ENCODE measurements at places on chromosomes 11 and 22.

DNA sequence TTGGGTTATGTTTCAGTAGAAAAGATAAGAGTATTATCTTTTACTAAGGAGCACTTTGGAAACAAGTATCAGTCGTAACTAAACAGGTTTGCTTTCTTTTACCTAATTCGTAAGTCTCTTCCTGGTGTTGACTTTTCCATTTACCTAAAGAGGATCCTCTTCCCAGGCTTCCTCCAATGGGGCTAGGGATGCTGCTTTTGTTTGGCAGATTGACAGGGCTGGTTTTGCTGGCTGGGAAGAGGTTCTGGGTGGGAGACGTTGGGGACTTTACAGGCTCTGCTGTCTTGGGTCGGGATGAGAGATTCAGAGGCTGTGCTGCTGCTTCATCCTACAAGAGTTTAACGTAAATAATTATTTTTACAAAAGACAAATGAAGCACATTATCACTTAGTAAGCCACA lies 306.7 kb downstream of the SOX6 start:
- no peak for DNase-seq

DNA sequence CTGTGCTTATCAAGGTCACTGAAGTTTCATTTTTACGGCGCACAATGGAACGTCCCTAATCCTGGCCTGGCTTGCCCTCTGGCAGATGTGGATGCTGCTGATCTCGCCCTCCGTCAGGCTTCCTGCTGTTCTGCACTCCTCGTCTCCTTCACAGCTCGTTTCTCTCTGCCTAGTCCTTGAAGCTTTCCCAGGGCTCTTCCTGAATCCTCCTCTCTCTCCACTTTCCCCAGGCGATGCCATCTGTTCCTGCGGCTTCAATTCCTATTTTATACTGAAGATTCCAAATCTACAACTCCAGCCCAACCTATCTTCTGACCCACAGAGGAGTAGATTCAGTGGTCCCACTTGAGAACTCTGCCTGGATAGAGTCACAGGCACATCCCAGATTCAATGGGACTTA lies 14.2 kb downstream of the SLC22A8 start:
- no peak for DNase-seq

GRCh38 chr11:126310200-126310991 lies 6.5 kb downstream of the DCPS start:
- peak; percentile 27 for DNase-seq

GRCh38 chr11:124920870-124921609 lies 2.0 kb downstream of the HEPN1 start:
- peak; percentile 60 for DNase-seq

GRCh38 chr22:49418341-49418894 lies 409.3 kb downstream of the BRD1 start:
- no peak for DNase-seq

GRCh38 chr11:120169981-120170698 lies 32.2 kb upstream of the TRIM29 start:
- no peak for DNase-seq

GRCh38 chr11:90795746-90796145 lies 572.9 kb upstream of the CHORDC1 start:
- no peak for DNase-seq

- DNase-seq = no peak
Measured at GRCh38 chr11:110434952-110435779, 5.4 kb downstream of the FDX1 start.

DNA sequence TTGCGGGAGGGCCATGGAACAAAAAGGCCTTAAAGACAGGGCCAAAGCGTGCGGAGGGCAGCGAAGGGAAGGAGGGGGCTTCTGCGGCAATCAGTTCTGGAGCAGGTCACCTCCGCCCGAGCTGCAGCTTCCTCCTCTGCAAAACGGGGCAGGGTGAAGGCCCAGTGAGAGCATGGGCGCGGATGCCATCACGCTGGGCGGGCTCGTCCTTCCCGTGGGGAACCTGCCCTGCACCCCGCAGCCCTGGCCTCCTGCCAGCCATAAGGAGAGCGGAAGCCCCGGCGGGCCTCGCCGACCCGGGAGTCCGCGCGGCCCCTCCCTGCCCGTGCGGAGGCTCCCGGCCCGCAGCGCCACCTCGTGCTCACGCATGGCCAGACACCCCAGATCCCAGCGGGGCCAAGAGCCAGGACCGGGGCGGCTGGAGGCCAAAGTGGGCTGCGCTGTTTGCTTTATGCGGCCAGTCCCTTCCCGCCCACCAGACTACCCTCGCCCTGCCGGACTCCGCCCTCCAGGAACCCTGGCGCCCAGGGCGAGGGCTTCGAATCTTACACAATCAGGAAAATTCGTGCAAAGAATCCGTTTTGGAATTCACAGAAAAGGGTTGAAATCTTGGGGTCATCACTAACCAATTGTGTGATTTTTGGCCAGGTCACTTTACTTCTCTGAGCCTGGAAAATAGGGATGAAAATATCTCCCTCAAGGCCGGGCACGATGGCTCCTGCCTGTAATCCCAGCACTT lies 16.1 kb downstream of the TSKU start:
- peak; percentile 51 for DNase-seq

DNA sequence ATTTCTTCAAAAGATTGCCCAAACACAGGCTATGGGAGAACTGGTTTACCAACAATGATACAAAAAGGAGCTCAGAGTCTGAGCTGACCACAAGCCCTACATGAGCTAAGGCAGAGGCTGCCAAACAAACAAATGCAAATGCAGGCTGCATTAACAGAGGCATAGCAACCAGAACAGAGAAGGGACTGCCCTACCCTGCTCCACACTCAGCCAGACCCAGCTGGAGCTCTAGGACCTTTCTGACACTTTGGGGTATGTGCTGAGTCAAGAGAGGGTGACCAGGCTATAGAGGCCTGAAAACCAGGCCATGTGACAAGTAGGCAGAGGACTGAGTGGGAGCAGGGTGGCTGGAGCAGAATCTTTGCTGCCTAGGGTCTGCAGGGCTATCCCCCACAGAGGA lies 17.8 kb upstream of the P2RY2 start:
- no peak for DNase-seq

DNA sequence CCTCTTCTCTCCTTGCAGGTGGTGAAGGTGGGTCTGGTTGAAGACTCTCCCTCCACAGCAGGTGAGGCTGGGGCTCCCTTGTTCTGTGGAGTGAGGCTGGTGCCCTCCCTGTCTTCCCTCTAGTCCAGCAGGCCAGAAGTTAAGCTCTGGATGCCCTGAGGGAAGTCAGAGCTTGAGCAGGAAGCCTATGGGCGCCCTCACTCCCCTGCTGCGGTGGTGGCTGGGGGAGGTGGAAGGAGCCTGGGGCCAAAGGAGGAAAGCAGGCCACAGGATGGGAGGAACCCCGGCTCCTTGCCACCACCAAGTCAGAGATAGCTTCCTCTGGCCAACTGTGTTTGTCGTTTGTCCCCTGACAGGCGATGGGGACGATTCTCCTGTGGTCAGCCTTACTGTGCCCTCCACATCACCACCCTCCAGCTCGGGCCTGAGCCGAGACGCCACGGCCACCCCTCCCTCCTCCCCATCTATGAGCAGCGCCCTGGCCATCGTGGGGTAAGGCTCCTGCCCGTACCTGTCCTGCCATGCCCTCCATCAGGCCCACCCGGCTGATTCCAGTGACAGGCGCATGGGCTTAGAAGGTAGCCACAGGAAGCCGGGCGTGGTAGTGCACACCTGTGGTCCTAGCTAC lies 29.5 kb upstream of the RAB1B start:
- DNase-seq = no peak

GRCh38 chr11:94876645-94877442 lies 96.5 kb downstream of the CWC15 start:
- no peak for DNase-seq

DNA sequence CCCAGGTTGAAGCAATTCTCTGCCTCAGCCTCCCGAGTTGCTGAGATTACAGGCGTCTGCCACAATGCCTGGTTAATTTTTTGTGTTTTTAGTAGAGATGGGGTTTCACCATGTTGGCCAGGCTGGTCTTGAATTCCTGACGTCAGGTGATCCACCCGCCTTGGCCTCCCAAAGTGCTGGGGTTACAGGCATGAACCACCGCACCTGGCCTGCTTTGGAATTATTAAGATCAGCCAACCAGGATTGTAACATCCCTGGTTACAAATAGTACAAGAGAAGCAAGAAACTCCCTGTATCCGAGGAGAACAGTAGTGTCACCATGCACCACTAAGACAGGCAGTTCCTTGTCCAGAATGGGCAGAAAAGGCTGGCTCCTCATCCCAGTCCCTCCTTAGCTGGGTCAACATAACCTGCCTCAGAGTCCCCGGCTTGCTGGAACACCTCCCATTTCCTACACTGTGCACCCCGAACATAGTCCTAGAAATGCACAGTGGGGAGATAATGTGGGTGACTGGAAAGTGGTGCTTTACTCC lies 77.2 kb upstream of the INCENP start:
- DNase-seq = no peak

Data from activated T-helper 1 cell treated with anti-CD3 and anti-CD28 coated beads, Interleukin-2, amount 50 U/mL, for 16 hours (primary cell).